ENCODE measurements at places on chromosomes 6 and 20.

DNA sequence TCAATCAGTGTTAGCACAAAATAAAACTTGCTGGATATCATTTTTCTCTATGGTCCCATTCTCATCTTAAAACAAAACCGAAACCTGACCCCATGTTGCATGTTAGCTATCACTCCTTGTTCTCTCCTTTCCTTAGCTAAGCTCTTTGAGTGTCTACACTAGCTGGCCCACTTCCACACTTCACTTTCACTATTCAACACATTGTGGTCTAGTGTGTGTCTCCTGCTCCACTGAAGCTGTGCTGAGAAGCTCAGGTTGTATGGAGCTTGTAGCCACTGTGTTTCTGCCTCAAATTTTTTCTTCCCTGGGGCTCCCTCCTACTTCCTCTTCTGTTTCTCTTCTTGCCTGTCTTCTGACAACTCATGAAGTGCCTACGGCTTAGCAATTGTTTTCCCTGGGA lies 223.0 kb downstream of the NKAIN2 start:
- peak; percentile 38 for DNase-seq

GRCh38 chr6:32178547-32179440 lies 589 bp downstream of the RNF5 start:
- DNase-seq, result no peak

GRCh38 chr20:55090286-55090685 lies 614.9 kb downstream of the DOK5 start:
- no peak for DNase-seq

GRCh38 chr20:49603209-49603627 lies 35.3 kb upstream of the PTGIS start:
- DNase-seq, result no peak

DNA sequence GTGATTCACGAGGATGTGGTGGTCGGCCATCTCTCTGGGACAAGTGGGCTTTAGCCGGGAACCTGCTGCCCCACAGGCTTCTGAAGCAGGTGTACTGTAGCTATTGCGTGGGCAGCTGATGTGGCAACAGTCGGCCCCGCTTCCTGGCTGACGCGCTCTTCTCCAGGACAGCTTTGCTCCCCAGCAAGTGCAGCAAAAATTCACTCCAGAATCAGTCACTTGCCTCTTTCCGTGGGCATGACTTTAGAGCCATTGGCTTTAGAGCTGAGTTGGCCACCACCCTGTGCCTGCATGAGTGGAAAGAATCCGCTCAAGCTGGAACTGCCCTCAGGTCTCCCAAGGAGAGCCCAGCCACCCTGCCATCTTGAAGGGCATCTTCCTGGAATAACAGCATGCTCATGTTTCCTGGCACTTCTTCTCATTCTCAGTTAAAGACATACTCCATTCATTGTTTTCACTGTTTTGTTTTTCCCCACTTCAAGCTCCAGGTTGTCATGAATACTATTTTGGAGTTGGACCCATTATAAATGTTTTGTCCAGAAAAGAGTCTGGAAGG lies 178.3 kb downstream of the ZDHHC14 start:
- no peak for DNase-seq

DNA sequence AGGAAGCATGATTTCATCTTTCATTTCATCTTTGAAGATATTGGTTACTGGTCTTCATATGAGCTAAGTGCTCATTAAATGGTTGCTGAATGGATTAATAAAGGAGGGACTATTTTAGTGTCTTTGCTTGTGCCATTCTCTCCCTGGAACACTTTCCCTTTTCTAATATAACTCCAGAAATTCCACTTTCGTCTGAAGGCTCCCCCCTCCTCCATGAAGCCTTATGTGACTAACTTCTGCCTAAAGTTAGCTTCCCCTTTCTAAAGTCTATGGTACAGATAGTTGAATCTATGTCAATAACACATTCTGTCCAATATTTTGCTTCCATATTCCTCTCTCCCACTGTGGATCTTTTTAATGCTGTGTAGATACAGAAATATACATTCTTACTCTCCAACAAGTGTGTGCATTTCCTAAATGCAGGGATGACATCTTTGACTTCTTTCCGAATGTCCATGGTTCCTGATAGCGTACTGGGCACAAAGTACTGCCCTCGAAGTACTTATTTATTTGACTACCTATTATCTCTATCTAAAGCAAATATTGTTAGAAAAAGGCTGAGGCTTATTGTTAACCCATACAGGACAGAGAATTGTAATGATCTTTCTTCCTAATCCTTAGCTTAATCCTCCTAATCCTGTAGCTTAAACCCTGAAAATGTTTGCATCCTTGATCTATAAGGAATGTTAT lies 84.7 kb upstream of the ELOVL5 start:
- no peak for DNase-seq

DNA sequence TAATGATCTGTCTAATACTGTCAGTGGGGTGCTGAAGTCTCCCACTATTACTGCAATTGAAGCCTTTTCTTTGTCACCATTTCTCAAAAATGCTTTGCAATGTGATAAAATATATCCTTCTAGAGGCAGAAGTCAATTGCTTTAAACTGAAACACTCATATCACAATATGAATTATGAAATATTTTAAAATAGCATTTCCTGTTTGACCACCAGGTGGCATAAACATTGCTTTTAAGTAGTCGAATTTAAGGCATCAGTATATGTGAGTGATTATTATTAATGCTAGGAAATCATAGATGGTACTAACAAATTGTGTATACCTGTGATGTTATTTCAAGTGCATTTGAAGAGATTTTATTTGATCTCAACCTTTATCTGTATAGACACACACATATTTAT lies 87.5 kb downstream of the MEI4 start:
- DNase-seq, result peak; percentile 7

GRCh38 chr6:84927551-84927950 lies 163.2 kb upstream of the TBX18 start:
- no peak for DNase-seq

GRCh38 chr6:158567871-158568401 lies 8.0 kb downstream of the TMEM181 start:
- no peak for DNase-seq

DNA sequence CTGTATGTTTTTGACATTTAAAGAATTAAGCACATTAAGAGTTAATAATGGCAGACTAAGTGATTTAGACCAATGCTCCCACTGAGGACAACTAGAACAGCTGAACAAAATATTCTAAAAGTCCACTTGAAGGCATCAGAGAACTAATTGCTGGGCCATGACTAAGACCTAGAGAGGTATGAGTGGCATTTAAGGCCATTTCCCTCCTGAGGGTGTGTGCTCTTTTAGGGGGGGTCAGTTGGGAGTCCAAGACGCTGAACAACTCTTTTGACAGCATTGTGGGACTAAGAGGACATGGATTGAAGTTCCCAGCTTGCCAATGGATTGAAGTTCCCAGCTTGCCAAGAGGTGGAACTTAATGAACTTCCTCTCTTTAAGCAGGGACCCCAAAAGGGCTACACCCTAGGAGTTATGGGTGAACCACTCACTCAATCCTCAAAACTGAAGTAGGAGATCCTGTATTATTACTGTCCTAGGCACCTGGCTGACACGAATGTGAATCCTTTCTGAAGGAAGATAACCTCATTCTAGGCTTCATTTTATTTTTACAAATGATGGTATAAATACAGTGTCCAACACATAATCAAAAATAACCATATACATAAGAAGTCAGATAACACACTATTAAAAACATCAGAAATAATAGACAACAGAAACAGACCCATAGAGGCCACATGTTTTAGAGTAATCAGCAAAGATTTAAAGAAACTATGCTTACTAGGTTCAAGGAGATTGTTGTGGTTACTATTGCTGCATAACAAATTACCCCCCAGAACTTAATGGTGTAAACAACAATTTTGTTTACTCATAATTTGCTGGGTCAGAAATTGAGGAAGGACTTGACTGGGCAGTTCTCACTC lies 175.1 kb downstream of the VEGFA start:
- DNase-seq, result no peak

GRCh38 chr6:155084431-155085123 lies 89.5 kb downstream of the TIAM2 start:
- no peak for DNase-seq

DNA sequence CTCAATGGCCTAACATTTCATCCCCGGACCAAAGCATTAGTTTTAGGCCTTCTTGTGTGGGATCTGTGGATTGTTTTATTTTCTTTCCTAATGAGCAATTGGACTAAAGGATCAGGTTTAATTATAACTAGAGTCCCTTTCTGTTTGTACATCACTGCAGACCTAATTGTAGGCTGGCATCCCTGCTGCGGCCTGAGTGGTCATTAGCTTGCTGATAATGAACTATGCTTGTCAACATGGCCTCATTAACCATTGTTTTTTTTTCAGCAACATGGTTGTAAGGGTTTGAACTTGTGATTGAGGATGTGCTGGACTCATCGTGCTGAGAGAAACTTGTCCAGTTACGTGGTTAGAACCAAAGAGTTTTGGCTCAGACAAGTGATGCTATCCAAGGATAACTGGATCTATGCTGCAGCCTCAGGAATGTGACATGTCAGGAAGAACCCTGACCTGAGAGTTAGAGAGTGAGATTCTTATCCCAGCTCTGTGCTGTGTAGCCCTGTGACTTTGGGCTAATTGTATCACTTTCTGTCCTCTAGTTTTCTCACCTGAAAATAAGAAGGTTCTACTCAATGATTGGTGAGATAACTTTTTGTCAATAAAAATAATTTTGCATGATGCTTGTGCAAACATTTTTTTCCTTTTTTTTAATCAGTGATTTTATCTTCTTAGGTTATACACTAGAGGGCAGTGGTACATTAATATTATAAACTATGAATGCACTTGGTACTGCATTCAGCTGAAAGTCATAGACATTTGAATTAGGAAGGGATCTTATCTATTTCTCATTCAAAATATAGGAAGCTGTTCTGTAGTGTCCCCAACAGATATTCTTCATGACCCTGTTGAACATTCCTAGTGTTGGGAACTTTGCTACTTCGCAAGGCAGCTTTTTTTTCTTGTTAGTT lies 140.9 kb downstream of the RNF144B start:
- DNase-seq, result no peak

DNA sequence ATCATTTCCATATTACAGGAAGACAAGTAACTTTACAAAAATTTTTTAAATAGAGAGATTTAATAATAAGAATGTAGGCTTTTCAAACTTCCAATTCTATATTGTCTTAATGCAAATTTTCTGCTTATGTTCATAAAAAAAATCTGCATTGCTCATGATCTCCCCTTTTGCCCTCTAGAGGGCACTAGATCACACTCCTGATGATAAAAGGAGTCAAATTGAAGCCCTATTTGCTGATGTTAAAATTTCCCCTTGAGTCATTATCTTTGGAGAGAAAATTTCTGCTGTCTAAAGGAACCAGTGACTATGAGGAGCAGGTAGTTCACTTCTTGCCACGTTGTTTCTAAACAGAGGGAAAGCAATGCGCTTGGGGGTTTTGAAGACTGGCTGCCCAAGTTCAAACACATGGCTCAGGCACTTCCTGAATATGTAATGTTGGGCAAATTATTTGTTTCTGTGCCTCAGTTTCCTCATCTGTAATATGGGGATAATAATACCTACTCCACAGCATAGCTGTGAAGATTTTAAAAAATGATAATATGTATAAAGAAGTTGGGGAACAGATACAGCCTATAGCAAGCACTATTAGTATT lies 874.2 kb downstream of the TFAP2A start:
- peak; percentile 14 for DNase-seq

DNA sequence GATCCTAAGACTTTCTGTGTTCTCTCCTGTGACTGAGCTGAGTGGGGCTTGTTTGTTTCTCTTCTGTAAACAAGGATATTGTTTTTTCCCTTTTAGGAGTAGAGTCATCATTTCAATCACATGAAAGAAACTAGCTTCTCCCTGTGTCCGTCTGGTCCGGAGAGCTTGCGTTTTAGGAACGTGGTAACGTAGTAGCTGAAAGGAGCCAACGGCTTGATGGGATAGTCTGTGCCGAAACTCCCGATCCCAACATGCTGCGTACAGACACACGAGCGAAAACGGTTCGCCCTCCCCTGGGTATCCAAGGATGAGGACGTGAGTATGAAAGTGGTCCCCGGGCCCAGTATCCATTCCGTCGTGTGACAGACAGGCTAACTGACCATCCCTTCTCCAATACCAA lies 146.5 kb downstream of the ZMYND8 start:
- DNase-seq, result no peak

GRCh38 chr6:26592649-26593048 lies 4.1 kb upstream of the ABT1 start:
- DNase-seq, result no peak

DNA sequence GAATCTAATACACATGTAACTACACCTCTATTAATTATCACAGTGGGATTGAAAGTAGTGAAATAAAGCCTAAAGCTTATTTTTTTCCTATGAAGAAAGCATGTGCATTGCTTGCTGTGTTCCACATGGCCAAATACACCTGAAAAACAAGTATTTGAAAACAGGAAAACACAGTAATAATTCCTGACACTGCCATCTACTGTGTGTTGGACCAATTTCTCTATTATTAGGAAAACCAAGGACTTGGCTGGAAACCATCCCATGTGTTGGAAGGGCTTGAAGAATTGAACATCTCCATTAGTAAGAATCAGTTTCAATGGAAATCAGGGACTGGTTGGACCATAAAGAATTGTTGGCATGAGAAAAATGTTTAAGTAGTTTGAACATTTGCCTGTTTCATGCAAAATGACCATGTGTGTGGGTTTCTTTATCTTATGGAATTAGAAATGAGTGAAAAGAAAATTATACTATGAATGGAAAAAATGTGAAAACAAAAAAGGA lies 124.1 kb downstream of the PHF3 start:
- no peak for DNase-seq

DNA sequence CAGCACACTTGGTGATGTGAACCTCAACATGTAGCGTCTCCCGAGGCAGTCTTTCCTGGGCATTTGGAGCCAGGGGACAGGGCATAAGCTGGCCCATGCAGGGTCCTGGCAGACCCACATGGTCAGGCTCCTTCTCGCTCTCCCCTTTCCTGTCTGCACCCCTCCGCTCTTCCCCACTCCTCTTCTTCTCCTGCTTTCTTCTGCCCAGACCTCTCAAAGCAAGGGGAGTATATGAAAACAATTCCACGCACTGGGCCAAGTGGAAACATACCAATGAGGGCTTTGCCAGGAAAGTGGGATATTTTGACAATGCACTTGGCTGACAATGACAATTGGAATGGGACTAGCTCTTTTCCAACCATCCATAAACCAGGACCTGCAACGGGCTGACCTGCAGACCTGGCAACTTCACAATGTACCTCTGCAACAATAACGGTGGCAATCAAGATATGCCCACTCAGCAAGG lies 58.9 kb upstream of the TRAF3IP2 start:
- no peak for DNase-seq

DNA sequence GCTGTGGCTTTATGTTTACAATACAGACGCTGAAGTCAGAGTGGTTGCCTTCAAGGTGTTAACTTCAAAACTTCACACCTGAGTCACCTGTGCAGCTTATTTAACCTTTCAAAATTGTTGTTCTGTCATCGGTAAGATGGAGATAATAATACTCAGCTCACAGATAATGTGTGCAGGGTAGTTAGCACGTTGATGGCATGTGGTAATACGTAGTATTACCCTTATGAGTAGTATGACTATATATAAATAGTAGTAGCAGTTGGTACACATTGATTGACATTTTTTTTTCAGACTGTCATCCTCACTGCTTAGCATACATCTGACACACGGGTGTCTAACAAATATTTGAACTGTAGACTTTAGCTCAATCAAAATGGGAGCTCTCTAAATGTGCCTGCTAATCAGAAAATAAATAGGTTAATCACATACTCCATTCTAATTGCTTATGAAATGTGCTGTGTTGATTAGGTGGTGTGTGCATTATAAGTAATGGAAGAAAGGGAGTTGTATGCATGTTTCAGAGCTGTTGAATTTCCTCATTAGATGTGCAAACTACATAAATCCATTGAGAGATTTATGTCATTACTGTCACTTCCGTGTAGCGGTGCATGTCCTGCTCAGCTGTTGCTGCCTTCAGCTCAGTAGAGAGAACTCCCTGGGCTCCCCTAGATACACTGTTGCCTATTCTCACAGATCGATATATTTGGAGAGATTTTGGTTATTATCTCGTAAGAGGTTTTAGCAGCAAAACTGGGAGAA lies 11.2 kb upstream of the MROH8 start:
- no peak for DNase-seq
